ENCODE measurements at places on chromosomes 4 and X.
A peak's percentile ranks its signal among the peaks of the same experiment; 100 is the strongest.

- no peak for DNase-seq
Measured at GRCh38 chrX:36909676-36910030, 98.5 kb upstream of the FAM47C start.

GRCh38 chrX:123959281-123960063 lies 2.0 kb upstream of the STAG2 start:
- peak; percentile 66 for DNase-seq

DNA sequence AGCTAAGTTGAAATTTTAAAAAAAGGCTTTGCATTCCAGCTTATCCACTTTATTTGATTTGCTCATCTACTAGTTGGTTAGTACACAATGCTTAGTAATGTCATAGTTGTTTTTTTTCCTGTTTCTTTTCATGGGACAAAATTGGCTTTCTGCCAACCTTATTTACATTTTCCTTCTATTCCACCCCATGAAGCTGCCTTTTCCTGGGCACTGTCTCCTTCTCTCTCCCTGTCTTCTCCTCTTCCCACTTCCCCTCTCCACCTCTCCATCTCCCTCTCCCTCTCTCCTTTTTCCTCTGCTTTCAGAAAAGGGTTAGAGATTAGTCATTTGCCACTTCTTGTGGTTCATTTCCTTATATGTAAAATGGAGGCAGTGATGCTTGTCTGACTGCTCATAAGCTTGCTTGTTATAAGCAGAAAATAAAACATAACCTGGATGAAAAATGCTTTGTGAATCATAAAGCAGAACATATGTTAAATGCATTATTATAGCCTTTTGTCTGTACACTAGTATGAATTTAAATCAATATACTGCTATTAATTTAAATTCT lies 181.9 kb downstream of the CEP135 start:
- DNase-seq: no peak

GRCh38 chr4:22458098-22458497 lies 57.8 kb downstream of the ADGRA3 start:
- DNase-seq: no peak

DNA sequence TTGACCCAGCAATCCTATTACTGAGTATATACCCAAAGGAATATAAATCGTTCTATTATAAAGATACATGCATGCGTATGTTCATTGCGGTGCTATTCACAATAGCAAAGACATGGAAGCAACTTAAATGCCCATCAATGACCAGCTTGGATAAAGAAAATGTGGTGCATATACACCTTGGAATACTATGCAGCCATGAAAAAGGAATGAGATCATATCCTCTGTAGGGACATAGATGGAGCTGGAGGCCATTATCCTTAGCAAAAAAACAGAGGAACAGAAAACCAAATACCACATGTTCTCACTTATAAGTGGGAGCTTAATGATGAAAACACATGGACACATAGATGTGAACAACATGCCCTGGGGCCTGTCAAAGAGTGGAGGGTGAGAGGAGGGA lies 124.1 kb upstream of the AFF2 start:
- no peak for DNase-seq

DNA sequence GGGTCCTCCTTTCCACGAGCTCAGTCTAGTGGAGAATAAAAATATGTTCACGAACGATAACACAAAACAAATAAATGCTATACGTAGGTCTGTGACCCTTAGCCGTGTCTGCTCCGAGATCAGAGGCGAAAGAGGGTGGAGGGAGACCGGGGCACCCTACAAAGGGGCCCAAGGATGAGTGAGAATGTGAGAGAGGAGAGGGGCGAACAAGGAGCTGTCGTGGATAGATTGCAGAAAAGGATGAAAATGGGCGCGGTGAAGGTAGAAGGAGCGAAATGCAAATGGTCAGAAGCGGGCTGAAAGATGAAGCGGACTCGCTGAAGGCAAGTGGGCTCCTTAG lies 6.2 kb upstream of the ZBTB33 start:
- no peak for DNase-seq

DNA sequence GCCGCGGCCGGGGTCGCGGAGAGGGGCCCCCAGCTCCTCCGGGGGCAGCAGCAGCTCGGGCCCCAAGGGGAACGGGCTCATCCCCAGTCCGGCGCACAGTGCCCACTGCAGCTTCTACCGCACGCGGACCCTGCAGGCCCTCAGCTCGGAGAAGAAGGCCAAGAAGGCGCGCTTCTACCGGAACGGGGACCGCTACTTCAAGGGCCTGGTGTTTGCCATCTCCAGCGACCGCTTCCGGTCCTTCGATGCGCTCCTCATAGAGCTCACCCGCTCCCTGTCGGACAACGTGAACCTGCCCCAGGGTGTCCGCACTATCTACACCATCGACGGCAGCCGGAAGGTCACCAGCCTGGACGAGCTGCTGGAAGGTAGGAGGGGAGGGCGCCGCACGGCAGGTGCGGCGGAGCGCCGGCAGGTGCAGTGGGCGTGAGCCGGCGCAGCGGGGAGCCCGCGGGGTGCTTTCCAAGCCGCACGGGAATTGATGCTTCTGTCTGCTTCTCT lies 886 bp downstream of the DCLK2 start:
- peak; percentile 65 for DNase-seq

DNA sequence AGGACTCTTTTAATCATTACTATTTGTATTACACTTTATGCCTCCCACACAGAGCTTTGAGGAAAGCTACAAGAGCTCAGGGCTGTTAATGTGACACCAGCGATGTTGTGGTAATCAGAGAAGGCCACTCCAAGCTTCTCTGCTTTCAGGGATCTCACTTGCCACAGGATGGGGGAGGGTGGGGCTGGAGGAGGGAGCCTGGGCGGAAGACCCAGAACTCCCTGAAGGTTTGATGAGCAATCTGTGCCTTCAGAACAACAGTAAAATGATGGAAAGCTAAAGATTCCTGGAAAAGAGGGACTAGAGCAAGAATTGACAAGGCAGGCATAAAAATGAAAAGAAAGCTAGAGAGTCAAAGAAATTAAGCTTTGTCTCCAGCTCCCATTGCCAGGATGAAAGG lies 75.6 kb downstream of the MAML3 start:
- no peak for DNase-seq

DNA sequence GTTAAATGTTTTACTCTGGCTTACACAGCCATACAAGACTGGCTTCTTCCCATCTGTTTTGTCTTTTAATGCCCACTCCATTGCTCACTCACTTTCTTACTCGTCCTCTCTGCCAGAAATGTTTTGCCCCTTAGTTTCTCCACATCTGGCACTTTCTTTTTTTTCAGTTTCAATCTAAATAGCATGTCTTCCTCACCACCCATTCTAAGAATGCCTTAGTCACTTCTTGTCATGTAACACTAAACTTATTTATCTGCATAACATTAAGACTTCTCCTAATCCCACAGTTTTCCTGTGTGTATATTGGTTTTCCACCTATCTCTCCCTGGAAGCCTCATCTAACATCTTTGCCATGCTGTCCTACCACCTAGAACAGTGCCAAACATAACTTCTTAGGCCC lies 119.3 kb downstream of the ADAMTS3 start:
- DNase-seq: no peak

DNA sequence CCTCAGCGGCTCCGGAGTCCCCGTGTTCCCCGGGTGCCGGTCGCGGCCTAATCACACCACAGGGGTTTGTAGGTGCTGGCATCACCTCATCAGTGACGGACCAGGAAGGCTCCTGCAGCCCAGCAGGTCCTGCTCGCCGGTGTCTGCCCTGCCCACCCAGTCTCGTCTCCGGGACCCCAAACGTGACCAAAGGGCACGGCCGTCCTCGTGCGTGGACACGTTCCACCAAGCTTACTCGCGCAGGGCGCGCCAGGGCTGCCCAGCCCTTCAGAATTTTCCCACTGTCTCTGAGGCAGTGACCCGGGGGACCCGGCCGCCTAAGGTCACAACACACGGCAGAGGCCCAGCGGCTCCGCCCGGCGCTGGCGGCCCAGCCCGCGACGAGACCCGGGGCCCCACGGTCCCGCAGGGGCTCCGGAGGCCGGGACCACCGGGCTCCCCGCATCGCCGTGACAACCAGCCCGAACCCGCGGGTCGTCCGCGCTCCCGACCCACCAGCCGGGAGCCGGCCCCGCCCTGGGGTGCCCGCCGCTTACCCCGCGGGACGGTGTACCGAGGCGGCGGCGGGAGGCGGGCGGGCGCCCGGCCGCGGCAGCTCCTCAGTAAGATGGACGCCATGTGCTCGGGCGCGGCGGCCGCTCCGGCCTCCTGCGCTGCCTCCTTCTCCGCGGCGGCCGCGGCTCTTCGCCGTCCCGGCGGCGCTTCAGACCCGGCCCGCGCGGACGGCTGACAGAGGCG lies 454 bp downstream of the LETM1 start:
- no peak for DNase-seq

GRCh38 chrX:11640089-11640488 lies 25.6 kb downstream of the ARHGAP6 start:
- DNase-seq: no peak

GRCh38 chrX:150537851-150538250 lies 30.6 kb upstream of the MTM1 start:
- no peak for DNase-seq

- DNase-seq: no peak
Measured at GRCh38 chrX:19708683-19709082, 178.7 kb downstream of the SH3KBP1 start.

DNA sequence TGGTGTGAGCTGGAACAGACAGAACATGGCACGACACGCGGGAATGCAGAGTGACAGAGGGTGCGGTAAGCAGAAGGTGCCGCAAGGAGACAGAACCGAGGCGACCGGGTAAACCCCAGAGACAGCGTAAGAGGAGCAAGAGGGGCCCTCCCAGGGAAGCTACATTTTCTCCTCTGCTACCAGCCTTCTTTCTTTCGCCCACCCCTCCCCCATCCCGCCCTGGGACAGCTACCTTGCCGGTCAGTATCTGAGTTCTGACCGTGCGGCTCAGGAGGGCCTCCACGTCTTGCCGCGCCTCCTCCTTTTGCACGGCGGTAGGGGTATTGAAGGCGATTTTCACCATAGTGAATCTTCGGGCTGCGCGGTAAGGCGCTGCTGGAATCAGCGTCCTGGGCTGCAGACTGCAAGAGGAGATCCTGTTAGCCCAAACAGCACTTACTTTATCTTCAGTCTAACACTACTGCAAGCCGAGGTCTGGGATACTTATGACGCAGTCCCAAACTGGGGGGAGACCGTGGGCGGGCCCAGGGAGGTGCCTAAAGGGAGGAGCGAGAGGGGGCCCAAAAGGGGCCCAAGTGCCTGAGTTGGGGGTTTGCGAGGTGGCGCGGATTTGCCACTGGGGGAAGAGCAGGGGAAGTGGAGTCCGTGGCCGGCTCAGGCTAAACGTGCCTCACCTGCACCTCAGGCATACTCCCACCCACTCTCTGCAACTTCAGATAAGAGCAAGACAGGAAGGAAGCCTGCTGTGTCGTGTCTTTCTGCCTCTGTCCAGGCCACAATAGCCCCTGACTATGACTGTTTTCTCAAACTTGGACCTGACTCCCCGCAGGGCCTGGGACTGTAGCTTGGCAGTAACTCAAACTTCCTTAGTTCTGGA lies at the start of gene ITM2A:
Gene ITM2A (minus strand): TSS at position 462 of the 877 bp plus-strand sequence. CDS start 119 bp downstream, at position 343.
- peak; percentile 80 for DNase-seq

DNA sequence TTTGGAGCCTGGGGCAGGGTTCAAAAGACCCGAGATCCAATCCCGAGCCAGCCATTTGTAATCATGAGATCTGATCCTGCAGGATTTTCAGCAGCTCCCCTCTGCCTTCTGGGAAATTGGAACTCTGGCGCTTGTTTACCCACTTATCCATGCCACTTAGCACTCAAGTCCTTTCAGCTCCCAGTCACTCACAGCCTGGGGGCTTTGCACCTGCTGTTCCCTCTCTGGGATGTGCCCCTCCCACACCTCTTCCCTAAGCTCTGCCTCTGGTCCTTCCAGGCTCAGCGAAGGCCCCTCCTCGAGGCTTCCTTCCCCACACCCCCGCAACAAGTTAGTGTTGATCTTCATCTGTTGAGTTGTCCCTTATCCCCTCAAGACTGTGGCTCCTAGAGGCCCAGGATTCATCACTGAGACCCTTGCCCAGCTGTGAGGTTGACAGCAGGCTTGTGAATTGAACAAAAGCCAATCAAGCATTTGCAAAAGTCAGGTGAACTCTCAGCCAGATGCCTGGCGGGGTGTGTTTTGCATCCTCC lies 99.1 kb upstream of the AFAP1 start:
- no peak for DNase-seq

DNA sequence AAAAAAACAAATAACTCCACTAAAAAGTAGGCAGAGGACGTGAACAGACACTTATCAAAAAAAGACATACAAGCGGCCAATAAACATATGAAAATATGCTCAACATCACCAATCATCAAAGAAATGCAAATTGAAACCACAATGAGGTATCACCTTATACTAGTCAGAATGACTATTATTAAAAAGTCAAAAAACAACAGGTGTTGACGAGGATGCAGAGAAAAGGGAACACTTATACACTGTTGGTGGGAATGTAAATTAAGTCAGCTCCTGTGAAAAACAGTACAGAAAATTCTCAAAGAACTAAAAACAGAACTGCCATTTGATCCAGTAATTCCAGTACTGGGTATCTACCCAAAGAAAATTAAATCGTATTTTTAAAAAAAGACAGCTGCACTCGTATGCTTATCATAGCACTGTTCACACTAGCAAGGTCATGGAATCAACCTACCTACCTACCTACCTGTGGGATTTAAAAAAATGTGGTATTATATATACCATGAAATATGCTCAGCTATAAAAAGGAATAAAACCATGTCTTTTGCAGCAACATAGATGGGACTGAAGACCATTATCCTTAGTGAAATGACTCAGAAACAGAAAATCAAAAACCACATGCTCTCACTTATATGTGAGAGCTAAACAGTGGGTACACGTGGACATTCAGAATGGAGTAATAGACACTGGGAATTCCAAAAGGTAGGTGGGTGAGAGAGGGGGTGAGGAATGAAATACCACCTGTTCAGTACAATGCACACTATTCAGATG lies 24.8 kb upstream of the PTPN13 start:
- no peak for DNase-seq

GRCh38 chr4:165388756-165389155 lies 9.9 kb downstream of the CPE start:
- no peak for DNase-seq

GRCh38 chrX:66638591-66639500 lies at the start of gene EDA2R:
TSS of gene EDA2R (minus strand) at chrX:66639078. CDS start at chrX:66616020, 23,058 bp downstream.
- no peak for DNase-seq

DNA sequence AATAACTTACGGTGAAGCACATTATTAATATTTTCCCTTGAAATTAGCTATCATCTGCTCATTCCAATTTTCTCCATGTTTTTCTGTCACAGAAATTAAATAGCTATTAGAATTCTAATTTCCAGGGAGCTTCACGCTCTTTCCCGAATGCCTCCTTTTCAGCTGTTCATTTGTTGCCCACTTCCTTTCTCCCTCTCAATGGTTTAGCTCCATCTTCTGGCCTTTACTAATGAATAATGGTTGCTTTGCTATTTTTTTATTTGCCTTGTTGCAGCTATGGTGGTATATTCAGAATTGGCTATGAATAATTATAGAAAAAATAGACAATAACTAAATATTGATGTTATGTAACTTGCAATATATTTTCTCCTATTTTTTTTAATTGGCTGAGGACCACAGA lies 70.5 kb downstream of the GRIA2 start:
- DNase-seq: no peak

- DNase-seq: no peak
Measured at GRCh38 chr4:9835430-9835829, 54.0 kb downstream of the DRD5 start.

DNA sequence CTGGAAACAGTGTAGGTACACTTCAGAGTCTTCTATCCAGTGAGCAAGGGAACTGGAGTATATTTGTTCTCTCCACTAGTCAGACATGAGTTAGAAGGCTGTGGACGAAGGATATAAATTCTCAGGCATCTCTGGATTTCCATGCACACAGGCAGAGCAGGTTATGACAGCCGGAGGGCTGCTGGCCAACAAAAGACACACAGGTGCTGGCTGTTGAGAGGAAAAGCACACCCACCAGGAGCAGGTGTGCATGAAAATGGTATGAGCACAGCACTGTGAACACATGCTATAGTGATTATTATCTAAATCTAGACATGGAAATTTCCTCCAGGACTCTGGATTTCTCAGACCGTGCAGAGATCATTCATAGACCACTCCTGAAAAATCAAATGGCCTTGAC lies 444.7 kb upstream of the RPS6KA3 start:
- DNase-seq: no peak

Data from left forelimb (tissue), 1 donor.